ENCODE measurements at places on chromosomes 12 and 14.

DNA sequence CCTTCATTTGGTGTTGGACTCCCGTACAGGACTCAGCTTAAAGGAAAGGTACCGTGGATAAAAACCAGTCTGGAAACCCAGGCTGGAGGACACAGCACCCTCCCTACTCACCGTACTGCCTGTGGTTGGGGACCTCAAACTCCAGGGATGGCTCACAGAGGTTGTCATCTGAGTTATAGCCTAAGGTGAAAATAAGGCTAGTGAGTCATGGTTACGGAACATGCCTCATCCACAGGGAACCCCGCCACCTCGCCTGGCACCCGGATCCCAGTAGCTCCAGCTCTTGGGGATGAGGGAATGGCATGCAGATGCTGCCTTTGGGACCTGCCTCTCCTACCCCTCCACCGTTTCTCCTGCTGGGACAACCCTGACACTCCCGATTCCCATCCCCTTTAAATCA lies 36.8 kb upstream of the GPR68 start:
- no peak for DNase-seq

- DNase-seq: no peak
These were observed 41.9 kb downstream of the IFNG start for GRCh38 chr12:68117661-68118060.

- no peak for DNase-seq
These were observed 4.8 kb downstream of the TGFB3 start for GRCh38 chr14:75976826-75977581.

- DNase-seq: no peak
These were observed 84.0 kb downstream of the SYNE3 start for GRCh38 chr14:95432144-95433093.

GRCh38 chr12:56280849-56281248 lies 14.1 kb downstream of the COQ10A start:
- no peak for DNase-seq

- no peak for DNase-seq
These were observed 6.7 kb downstream of the FNTB start for GRCh38 chr14:64993266-64993930.

Data from NCI-H2029 treated with DMSO at 0.1 percent for 48 hours (cell line).